Stimulated activated CD4-positive, alpha-beta T cell treated with anti-CD3 and anti-CD28 coated beads, Interleukin-4, amount 100 ng/mL, for 48 hours (primary cell): ENCODE measurements at places on chromosomes 13 and 19.

GRCh38 chr13:31950111-31950815 lies 81.3 kb upstream of the FRY start:
- DNase-seq: no peak

- DNase-seq: no peak
These were observed 296.5 kb downstream of the ZNF536 start for GRCh38 chr19:30668521-30669155.

DNA sequence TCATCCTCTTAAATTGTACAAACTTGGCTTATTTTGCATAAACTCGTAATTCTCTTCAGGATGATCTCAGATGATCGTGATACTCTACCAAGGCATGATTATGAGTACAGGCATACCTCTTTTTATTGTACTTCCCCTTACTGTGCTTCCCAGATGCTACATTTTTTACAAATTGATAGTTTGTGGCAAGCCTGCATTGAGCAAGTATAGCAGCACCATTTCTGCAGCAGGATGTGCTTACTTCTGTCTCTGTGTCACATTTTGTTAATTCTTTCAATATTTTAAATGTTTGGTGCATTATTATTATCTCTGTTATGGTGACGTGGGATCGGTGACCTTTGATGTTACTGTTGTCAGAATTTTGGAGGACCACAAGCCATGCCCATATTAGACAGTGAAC lies 752.3 kb downstream of the PCDH9 start:
- DNase-seq: no peak

- DNase-seq: no peak
These were observed 52.0 kb upstream of the TNFRSF19 start for GRCh38 chr13:23518231-23518630.

- no peak for DNase-seq
These were observed 1.0 kb upstream of the KDM4B start for GRCh38 chr19:4967738-4968461.

DNA sequence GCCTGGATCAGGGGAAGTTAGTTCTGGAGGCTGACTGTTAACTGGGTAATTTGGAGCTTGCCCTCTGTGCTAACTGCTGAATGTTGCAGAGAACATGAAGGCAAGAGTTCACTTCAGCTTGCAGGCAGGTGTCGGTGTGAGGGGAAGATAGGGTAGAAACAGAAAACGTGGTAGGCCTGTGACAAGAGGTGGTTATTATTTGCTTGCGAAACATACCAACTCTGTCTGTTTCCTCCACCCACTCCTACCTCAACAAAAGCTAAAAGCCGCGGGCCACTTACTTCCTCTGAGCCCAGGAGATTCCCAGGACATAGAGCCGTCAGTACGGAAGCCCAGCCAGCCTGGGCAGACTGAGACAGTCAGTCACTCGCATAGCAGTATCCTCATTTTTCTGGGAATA lies 119.2 kb upstream of the ABCC4 start:
- DNase-seq: no peak

- no peak for DNase-seq
These were observed 109.5 kb downstream of the TM9SF2 start for GRCh38 chr13:99610702-99611289.

- no peak for DNase-seq
These were observed 603.4 kb upstream of the PCDH9 start for GRCh38 chr13:67833564-67833963.

DNA sequence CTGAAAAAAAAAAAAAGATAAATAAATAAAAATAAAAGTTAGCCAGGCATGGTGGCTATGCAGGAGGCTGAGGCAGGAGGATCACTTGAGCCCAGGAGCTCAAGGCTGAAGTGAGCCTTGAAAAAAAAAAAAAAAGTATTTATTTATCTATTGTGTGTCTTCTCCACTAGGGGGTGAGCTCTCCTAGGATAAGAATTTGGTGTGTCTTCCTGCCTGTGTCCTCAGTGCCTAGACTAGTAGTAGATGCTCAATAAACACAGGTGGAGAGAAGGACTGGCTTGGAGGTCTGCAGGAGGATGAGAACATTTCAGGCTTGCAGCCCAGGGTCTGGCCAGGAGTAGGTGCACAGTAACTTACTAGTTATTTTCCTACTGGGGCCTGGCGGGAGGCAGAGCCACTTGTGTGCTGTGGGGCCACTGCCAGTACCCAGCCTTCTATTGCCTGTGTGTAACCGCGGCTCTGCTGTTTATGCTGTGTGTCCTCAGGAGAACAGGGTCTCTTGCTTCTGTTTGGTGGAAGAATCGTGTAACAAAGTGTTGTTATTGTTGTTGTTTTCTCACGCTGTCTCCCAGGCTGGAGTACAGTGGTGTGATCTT lies 5.4 kb downstream of the LMTK3 start:
- no peak for DNase-seq

GRCh38 chr13:54513254-54513653 lies 1484.6 kb downstream of the OLFM4 start:
- DNase-seq: no peak

DNA sequence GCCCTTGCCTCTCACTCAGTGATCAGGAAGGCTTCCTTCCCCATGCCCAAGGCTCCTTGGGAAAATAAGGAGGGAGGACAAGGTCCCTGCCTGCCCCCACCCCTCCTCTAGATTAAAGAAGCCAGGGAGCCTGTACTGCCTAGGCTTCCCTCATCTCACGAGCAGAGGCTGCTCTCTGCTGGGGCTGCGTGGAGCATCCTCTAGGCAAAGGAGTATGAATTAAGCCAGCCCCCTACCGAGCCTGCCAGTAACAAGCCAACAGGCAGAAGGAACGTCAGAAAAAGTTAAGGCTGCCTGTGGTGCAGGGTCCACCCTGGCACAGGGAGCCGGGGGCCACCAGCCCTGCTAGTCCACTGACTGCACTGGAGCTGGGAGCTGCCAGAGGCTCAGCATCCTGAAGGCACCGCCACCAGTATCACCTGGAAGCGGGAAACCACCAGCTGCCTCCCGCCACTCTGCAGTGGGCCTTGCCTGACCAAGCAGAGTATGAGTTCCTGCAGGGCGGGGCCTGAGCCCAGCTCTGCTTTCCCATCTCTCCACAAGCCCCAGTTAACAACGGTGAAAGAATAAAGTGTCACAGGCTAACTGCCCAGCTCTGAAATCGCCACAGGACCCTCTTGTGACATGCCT lies 6.8 kb downstream of the NAPA start:
- no peak for DNase-seq

DNA sequence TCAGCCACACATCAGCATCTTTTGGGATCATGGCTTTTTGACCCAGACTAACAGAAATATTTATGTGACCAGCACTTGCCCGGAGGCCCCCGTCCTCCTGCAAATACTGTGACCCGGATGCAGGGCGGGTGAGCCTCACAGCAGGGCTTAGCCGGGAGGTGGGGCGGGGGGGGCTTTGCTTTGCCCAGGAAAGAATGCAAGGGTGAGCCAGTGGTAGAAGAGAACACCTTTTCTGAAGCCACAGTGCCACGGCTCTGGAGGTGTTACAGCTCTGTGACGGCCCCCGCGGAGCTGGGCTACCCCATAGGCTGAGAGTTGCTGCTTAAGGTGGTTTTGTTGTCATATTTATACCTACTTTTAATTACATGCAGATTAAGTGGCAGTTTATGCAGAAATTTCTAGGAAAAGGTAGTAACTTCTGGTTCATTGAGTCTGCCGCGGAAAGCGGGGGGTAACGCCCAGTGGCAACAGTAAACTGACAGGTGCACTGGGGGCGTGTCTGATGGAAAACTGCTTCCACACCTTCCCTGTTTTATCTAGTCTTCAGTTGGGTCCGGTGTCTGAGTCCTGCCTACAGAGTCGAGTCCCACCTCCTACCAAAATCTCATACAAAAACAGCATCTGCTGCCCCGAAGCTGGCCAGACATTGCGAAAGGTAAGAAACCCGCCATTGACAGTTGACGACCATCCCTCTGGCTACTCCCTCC lies 187.9 kb downstream of the TEX29 start:
- DNase-seq: no peak

- DNase-seq: no peak
These were observed 107.7 kb upstream of the HTR2A start for GRCh38 chr13:47004540-47004939.

DNA sequence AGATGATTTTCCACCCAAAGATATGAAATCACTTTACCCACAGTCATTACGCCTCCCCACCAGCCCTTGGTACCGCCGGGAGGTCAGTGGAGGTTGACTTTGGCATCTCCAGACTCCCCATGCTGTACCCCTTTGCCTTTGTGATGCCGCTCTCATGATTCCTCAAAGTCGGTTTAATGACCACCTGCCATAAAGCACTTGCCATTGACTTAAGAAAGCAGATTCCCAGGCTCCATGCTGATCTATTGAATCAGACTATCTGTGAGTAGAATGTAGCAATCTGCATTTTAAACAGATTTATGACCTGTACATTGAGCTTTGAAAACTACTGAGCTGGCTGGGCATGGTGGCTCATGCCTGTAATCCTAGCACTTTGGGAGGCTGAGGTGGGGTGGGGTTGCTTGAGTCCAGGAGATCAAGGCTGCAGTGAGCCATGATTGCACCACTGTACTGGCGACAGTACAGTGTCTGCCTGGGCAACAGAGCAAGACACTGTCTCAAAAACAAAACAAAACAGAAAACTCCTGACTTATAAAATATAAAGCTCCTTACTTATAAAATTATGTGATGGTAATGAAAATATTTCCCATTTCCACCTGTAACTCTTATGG lies 235.2 kb downstream of the KLF5 start:
- no peak for DNase-seq

- DNase-seq: no peak
These were observed 459 bp upstream of the TMEM59L start for GRCh38 chr19:18612051-18612771.

DNA sequence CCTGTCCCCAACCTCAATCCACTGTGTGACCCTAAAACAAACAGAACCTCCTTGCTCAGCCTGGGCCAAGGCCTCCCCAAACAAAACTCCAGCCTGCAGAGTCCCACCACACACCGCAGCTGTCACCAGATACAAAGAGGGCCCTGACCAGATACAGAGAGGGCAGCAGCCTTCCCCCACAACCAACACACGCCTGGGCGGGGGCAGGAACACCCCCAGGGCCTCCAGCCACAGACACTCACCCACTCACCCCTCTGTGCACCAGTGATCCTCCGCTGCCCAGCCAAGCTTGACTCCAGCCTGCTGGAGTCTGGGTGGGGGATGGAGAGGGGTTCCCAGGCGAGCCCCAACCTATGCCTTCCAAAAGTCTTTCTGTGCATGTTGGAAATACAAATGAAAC lies 5.9 kb upstream of the CIRBP start:
- no peak for DNase-seq

DNA sequence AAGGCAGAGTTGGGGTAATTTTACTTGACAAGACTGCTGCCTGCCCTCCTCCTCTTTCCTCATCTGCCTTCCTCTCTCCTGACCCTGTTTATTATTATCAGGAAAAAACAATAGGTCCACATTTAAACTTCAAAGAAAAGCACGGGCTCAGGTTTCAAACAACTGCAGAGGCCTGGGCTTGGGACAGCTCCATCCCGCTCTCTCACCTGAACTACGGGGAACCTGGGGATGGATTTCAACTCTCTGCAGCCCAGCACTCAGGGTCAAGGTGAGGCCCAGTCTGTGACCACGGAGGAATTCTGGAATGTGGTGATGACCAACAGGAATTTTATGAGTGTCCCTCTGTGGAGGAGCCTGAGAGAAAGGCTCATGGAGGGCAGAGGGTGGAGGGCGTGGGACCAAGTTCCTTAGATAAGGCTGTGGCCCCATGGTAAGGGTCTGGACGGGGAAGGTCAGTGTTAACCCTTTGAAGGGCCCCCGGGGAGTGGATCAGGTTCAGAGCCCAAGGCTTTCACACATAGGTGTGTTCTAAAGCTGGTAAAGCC lies 220.8 kb upstream of the MAB21L1 start:
- no peak for DNase-seq

DNA sequence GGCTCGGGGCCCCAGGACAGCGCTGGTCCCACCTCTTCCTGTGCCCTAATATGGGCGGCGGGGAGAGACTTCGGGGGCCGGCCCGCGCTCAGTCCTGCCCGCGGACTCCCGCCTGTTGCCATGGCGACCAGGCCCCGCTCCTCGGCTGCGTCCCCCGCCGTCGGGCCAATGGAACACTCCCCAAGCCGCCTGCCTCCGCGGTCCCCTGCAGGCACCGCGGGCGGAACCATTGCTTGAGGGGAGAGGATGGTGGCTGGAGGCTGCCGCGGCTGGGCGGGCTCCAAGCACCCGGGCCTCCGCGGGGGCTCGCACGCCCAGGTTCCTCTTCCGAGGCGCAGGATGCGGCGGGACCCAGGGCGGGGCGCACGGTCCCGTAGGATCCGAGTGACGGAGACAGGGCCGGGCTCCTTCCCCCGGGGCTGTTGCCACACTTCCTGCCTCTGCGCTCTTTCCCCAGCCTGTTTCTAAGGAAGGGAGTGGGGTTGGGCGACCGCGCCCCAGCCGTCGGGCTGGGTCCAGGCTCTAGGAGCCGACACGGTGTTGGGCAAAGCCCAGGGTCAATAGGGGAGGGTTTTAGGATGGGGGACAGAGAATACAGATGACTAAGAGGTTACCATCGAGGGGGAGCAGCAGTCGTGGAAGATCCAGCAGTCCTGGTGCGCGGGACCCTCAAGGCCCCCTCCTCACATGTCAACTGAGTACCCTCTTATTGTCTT lies 1.2 kb upstream of the JUNB start:
- DNase-seq: peak; percentile 94

DNA sequence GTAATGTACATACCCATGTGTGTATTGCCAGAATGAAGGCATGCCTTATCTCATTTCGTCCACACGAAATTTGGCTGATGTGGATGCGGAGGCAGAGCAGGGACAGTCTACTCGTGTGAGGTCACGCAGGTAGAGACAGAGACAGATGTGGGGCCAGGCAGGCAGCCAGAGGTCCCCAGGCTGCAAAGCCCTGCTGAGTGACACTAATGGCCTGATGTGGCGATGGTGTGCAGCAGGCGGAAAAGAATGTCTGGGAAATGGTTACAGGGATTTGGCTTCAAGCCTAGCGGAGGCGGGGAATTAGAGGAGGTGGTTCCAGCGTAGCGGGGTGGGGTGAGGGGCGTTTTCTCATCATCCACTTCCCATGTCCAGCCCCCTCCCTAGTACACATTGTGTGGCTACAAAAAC lies 4.2 kb upstream of the IZUMO2 start:
- DNase-seq: no peak

GRCh38 chr19:44685877-44686276 lies 13.1 kb upstream of the CEACAM16 start:
- DNase-seq: no peak
